CD4-positive, alpha-beta T cell treated with Interleukin-10 for 1 hour (primary cell): ENCODE measurements at places on chromosomes 7 and 10.

- no peak for DNase-seq
Measured at GRCh38 chr10:84563868-84564267, 235.5 kb downstream of the CCSER2 start.

- peak; percentile 39 for DNase-seq
Measured at GRCh38 chr7:50068850-50069551, 24.0 kb downstream of the ZPBP start.

- DNase-seq: no peak
Measured at GRCh38 chr10:59388671-59388976, 26.3 kb upstream of the FAM13C start.

DNA sequence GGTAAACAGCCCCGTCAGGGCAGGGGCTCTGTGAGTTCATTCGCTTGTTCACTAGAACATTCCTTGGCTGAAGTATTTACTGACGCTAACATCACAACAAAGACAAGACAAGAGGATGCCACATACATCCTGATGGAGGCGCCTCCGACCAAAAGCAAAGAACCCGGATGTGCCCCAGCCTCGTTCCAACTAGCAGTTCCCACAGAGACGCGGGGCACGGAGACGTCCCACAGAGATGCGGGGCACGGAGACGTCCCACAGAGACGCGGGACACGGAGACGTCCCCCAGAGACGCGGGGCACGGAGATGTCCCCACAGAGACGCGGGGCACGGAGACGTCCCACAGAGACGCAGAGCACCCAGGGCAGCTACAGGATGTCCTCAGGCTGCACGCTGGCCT lies 35.4 kb upstream of the CFAP46 start:
- no peak for DNase-seq

DNA sequence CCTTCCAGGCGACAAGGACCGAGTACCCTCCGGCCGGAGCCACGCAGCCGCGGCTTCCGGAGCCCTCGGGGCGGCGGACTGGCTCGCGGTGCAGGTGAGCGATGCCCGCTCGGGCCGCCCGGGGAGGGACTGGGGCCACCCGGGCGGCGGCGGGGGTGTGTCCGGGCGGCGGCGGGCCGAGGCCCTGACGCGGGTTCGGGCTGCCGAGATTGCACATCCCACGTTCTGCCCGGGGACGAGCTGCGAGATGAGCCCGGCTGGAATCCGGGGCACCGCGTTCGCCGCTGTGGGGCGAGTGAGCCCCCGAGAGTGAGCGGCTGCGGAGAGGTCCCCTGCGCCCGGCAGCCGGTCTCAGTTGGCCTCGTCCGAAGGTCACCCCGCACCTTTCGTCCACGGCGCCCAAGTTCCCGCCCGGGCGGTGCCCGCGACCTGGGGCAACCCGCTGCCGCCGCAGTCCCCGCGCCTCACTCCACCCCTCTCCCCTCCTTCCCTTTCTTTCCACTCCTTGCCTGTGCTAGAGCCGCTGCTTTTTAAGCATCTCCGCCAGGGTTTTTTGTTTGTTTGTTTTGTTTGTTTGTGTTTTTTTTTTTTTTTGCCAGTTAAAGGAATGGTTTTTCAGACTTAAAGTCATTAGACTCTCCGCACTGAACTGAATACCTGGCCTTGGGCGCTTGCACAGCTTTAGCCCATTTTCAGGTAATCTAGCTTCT lies 515 bp downstream of the RALA start:
- no peak for DNase-seq

GRCh38 chr7:79877874-79878465 lies 256.7 kb upstream of the GNAI1 start:
- no peak for DNase-seq

GRCh38 chr7:105999256-105999655 lies 36.2 kb downstream of the CDHR3 start:
- no peak for DNase-seq

GRCh38 chr10:47362199-47362598 lies 14.0 kb downstream of the RBP3 start:
- DNase-seq: no peak

DNA sequence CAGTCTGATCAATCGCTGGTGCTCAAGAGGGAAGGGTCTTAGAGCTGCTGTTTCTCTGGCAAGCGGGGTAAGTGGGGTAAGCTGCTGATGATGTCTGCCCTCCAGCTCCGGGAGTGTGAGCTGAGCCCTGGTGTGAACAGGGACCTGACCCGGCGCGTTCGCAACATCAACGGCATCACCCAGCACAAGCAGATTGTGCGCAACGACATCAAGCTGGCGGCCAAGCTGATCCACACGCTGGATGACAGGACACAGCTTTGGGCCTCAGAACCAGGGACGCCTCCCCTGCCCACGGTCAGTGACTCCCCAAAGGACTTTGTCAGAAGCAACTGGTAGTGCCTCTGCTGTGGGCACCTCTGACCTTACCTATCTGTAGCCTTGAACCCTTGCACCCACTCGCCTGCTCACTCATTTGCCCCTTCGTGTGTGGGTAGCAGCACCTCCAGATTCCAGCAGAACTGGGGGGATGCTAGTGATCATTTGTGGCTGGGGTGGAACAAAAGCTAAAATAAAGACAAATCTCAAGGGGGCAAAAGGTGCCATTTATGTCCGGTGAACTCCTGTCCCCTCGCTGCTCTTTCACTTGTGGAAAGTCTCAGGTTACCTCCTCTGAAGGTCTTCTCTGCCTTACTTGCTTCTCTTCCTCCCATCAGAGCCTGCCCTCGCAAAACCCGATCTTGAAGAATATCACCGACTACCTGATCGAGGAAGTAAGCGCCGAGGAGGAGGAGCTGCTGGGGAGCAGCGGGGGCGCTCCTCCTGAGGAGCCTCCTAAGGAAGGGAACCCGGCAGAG lies 3.2 kb downstream of the UFSP1 start:
- DNase-seq: no peak

DNA sequence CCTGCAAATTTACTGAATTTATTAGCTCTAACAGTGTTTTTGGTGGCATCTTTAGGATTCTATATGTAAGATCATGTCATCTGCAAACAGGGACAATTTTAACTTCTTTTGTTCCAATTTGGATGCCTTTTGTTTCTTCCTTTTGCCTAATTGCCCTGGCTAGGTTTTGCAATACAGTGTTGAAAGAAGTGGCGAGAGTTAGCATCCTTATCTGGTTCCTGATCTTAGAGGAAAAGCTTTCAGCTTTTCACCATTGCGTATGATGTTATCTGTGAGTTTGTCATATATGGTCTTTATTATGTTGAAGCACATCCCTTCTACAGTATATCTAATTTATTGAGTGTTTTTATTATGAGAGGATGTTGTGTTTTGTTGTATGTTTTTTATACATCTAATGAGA lies 301.4 kb downstream of the PTPRN2 start:
- DNase-seq: no peak

- no peak for DNase-seq
Measured at GRCh38 chr7:30559611-30560010, 35.1 kb upstream of the GARS1 start.

DNA sequence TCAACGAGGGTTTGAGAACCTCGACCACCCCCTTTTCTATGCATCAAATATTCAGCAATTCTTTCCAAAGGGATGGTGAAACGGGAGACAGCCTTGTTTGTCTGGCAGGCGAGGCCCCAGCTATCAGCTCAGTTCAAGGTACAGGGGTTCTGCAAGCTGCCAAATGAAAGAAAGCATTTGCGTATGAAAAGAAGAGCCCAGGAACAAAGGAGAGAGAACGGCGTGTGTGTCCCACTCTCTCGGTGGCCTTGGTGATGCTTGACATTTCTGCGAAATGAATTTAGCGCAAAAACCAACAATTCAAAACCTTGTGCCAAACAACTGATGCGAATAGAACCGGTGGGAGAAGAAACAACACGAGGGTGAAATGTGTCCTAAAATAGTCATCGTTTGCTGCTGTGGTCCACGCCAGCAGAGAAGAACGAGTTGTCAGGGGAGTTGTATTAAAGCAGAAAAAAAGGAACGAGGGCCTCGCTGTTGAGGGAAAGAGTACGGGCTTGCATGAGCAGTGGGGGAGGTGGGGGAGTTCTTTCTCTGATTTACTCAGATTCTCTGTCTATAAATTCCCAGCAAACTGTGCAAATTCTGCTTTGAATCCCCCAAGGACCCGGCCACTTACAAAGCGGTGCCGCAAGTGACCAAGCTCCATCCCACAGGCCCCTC lies 97.7 kb downstream of the TMEM130 start:
- DNase-seq: no peak

GRCh38 chr7:137753067-137753466 lies 93.7 kb downstream of the DGKI start:
- DNase-seq: no peak

- peak; percentile 58 for DNase-seq
Measured at GRCh38 chr10:43594944-43595589, 11.2 kb upstream of the ZNF485 start.

DNA sequence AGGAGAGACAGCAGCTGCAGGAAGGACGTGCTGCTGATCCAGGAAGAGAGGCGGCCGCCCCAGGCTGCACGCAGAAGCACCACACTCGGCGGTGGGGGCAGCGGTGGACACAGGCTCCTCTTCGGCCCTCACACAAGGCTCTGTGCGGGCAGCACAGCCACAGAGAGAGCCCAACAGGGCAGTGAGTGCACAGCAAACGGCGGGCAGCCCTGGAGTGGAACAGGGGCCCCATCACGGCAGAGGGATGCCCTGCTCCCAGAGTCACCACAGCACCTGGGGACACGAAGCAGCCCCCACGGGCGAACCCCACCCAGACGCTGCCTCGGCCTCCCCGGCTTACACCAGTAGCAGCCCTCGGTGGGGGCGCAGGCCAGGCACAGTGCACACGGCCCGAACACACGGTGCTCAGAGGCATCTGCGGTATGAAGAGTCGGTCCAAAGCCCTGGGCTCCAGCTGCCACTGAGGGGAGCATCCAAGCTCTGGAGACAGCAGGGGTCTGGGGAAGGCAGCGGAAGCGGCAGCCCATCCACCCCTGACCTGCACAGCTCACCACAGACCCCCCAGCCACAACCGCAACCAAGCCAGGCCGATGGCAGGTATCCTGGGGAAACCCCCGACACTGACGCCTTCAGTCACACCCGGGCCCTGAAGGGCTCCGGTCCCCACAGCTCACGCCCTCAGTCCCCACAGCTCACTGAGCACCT lies 16.8 kb downstream of the NUDT1 start:
- DNase-seq: peak; percentile 13

DNA sequence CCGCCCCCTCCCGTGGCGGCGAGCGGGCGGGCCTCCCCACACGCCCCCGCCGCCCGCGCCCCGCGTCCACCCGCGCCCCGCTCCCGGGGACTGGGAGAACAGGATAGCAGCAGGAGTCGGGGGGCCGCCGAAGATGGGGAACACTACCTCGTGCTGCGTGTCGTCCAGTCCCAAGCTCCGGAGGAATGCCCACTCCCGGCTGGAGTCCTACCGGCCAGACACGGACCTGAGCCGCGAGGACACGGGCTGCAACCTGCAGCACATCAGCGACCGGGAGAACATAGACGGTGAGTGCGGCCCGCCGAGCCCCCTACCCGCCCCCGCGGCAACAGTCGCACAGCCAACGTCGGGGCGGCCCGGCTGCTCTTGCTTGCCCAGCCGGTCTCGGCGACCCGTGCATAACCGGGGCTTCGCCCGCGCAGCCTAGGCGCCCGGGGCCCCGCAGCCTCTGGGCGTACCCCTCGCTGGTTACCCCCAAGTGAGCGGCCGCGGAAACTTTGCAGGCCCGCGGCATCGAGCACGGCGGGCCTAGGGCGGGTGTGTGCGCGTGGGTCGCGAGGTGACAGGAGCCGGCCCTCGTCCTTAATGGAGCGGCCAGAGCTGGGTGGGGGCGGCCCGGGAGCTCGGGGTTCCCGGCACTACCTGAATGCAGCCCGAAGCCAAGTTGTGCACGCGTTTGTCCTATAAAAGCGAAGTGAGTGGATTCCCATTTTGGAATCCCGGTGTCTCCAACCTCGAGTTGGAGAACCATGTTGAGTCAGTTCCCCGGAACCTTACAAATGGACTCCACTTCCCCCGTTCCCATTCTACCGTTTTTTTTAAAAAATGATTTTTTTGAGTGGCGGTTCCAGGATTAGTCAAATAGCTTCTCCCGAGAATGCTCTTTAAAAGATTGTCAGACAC lies 863 bp downstream of the CCNY start:
- peak; percentile 26 for DNase-seq

GRCh38 chr7:117818232-117818631 lies 55.0 kb downstream of the CTTNBP2 start:
- no peak for DNase-seq

GRCh38 chr7:94697035-94697974 lies 41.4 kb upstream of the SGCE start:
- DNase-seq: no peak

- no peak for DNase-seq
Measured at GRCh38 chr7:26144184-26145080, 7.6 kb upstream of the NFE2L3 start.

DNA sequence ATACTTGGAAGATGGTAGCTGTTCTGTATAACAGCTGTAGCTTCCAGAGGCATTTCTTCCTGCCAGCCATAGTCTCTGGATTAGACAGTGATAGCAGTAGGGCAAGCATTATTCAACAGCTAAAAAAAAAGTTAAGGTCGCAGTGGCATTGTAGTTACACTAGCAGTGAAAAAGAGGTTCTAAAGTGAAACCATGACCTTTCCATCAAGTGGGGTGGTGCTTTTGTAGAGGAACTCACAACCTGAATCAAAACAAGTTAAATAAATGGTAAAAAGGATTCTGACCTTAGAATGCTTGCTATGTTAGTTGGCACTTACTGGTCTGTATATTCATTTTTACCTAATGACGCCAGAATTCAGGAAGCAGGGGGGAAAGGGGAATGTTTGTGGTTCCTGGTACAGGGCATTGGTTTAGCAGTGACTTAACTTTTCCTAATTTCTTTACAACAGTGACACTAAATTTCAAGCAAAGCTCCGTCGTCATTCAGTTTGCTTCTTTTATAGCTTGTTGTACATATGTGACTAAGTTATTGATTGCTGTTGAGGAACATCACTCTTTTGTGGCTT lies 55.0 kb downstream of the GBF1 start:
- no peak for DNase-seq

GRCh38 chr10:109894516-109894915 lies 28.8 kb downstream of the XPNPEP1 start:
- no peak for DNase-seq

GRCh38 chr7:76225379-76225778 lies 23.7 kb downstream of the SRRM3 start:
- peak; percentile 15 for DNase-seq

DNA sequence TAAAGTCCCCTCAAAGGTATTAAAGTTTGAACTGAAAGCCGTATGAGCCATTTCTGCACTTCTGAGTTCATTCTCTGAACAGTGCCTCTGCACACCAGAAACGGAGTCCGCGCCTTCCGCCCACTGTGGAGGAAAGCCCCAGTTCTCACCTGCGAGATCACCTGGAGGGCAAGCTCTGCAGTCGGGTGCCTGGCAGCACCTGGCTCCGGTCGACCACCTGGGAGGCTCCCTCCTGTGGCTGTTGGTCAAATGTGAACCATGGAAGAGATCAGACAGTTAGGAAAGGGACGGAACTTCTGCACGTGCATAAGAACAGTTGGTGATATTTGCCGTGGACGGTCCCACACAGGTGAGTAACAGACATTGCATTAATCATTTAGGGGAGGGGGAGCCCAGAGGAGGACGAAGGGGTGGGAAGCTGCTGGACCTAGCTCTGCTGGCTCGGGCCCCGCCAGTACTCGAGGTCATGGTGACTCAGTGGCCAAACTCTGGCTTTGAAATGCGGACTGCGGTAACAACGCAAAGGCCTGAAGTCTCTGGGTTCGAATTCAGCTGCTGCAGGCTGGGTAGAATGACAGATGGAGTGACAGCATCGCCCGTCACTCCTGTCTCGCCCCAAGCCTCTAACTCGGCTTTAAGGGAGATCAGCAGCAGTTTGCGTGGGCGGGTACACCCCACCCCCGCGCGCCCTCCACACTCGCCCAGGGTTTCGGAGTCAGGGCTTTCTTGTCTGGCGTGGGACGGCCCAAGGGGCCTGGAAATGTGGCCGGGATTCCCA lies 1.7 kb upstream of the DPYSL4 start:
- no peak for DNase-seq

- DNase-seq: no peak
Measured at GRCh38 chr7:91343996-91344629, 79.9 kb downstream of the FZD1 start.
